NCI-H2227 treated with DMSO at 0.1 percent for 48 hours (cell line): ENCODE measurements at places on chromosomes 6 and 20.

GRCh38 chr6:46583081-46583480 is 69.5 kb downstream of the CYP39A1 start:
- DNase-seq: no peak

DNA sequence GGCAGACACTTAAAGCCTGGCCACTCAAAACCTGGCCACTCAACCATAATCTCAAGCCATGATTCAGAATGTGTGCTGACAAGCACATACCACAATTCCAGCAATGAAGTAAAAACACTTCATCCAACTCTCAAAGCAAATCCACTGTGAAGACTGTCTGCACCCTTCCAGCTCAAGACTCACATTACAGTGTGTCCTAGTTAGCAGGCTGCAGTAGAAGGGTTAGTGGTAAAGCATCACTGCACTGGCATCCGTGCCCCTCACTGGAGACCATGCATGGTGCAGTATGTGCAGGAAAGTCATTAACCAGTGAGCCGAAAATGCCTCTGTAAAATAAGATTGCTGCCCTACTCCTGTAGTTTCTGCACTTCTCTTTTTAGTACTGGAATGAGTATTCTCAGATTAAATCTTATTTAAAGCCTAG is 43.4 kb downstream of the SLC23A2 start:
- DNase-seq: no peak

DNA sequence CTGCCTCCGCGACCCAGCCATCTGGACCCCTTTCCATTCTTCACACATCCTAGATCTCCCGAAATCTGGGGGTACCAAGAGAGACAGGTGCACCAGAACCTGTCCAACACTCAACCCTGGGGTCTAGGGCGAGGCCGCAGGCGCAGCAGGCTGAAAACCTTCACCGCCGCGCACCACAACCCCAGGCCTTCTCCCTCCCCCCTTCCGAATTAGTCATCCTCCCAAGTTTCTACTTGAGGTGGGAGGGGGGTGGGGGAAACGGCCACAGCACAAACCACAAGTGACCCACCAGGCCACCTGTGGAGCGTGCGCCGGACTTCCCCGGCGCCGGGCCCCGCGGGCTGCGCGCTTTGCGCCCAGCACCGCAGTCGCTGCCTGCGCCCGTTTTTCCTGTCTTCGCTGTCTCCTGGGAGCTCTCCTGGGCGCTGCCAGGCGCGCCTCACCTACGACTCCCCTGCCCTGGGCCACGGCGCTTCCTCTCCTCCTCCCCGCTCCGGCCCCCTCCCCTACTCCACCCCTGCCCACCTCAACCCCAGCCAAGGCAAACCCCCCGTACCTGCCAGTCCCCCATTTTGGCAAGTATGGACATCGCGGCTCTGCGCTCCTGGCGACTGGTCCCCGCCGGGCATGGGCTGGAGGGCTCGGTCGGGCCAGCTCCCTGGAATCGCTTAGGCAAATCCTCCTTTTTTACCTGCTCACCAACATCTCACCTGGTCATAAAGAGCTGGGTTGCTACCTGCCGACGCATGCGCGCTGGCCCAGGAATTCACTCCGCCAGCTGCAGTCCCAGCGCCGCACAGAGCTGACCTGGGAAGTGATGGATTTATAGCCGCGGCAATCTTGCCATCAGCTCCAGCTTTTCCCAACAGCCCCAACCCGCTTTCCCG is 4.2 kb upstream of the TFAP2A start:
- no peak for DNase-seq

DNA sequence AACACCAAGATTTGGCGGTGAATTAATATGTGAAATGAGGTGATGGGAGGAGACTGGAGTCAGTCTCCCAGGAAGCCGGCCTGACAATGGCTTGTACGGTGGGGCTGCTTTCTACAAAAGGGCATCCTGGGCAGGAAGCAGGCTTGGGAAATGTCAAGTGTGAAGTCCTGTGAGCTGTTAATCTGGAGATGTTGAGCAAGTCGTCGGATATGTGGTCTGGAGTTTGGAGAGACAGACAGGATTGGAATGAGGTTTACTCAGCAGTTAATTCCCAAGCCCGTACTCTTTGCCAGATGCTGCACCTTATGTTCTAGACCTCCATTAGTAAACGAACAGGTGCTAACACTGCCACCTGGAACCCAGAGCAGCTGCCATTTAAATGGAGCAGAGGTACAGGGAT is 107.7 kb upstream of the FOXC1 start:
- no peak for DNase-seq

- DNase-seq: no peak
These were observed 12.0 kb downstream of the MDN1 start for GRCh38 chr6:89807581-89807980.

DNA sequence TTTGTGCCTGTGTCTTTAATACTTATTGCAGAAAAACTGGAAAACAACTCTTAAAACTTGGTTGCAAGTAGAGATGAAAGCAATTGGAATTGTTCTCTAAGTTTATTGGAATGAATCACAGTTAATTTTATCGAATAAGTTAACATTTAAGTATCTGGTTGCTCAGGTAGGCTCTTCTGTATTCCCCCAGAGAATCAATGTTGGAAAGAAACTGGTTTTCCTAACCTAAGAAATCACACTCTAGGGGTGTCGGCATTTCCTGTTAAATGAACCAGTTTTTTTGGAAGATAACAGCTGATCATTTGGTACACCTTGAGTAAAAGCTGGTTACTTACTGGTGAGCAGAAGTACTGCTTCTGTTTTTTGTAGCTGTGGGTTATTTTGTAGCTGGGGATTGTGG is 5.2 kb downstream of the TFAP2C start:
- no peak for DNase-seq

- no peak for DNase-seq
These were observed 26.4 kb upstream of the PHACTR3 start for GRCh38 chr20:59577809-59578435.

DNA sequence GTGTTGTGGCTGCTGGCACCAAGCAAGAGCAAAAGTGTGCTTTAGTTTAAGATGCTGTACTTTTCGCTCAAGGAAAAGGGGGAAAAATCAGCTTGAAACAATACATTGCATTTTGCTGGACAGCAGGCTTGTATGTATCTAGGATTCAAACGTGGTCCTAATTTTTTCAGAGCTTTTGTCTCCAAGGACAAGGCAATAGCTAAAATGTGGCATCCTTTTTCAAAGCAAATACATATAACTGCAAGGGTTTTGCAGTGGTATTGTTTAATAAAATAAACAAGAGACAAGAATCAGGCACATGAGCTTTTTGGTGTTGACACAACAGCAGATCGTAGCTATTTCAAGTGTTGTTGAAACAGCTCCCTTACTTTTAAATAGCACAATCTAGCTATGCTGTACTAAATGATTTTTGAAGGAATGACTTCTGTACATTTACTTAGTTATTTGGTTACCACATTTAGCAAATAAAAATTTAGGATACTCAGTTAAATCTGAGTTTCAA is 137.0 kb upstream of the HEY2 start:
- DNase-seq: no peak

- DNase-seq: no peak
These were observed 6.3 kb upstream of the HINT3 start for GRCh38 chr6:125950293-125950692.

GRCh38 chr6:99901596-99902384 is 92.2 kb downstream of the MCHR2 start:
- no peak for DNase-seq

- DNase-seq: no peak
These were observed 2.2 kb downstream of the TFAP2B start for GRCh38 chr6:50820869-50821264.

DNA sequence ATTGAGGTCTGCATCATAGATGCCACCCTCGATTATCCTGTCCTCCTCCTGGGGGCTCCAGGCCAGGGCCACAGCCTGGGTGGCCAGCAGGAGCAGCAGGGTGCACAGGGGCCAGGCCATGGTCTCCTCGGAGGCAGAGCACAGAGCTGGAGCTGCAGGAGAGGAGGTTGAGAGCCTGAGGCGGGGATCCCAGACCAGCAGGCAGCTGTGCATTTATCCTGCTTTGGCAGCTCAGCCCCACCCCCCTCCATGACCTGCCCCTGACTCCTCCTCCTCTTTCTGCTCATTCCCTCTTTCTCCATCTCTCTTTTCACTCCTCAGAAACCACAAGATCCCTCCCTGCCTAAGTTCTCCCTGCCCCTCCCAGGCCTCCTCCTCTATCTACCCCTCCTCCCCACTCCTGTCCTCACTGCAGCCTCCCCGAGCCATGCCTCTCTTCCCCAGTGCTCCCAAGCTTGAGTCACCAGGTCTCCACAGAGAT is at the start of gene CST2:
CST2 (minus strand) TSS at position 189 of the 481 bp plus-strand sequence; CDS start at position 120, 69 bp downstream.
- no peak for DNase-seq

GRCh38 chr20:15799871-15800270 is 773.4 kb downstream of the KIF16B start:
- DNase-seq: no peak

DNA sequence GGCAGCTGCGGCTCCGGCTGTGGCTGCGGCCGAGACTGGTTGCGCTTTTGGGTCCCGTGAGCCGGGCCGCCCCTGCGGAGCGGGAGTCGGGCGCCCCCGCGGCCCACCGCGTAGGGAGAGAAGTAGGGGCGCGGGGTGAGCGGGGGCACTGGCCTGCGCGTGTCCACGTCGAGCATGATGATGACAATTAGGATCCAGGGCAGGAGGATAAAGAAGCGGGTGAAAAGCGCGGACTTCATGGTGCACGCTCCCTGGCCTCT is 739 bp downstream of the B3GAT2 start:
- no peak for DNase-seq

DNA sequence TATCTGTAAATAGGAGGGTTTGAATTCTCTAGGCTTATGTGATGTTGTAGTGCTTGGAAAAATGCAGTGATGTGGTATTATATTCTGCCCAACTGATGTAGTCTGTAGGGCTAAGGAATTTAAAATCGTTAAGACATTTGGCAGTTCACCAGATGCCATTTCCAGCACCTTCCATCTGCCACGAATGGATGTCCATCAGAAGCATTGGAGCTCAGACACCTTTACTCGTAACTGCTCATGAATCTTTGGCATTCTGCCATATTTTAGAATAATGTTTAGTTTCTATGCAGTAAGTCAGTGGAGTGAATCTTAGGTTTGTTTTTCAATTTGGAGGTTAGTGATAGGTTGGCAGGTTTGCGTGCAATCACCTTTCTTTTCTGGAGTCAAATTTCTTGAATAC is 2.4 kb upstream of the SYTL3 start:
- DNase-seq: no peak

GRCh38 chr6:38508286-38508685 is 131.4 kb downstream of the BTBD9 start:
- DNase-seq: no peak

DNA sequence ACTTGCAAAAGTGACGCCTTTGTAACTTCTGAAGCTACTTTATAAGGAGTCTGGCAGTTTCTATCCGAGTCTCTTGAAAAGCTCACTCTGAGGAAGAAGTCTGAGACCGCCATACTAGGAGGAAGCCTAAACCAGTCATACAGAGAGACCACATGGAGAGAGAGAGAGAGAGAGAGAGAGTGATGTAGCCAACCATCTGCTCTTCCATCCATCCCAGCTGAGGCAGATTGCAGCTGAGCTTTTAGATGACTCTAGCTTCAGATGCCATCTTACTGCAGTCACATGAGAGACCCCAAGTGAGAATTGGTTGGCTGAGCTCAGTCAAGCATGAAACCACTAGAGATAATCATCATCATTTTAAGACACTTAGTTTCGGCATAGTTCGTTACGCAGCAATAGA is 15.0 kb upstream of the DTNBP1 start:
- no peak for DNase-seq

DNA sequence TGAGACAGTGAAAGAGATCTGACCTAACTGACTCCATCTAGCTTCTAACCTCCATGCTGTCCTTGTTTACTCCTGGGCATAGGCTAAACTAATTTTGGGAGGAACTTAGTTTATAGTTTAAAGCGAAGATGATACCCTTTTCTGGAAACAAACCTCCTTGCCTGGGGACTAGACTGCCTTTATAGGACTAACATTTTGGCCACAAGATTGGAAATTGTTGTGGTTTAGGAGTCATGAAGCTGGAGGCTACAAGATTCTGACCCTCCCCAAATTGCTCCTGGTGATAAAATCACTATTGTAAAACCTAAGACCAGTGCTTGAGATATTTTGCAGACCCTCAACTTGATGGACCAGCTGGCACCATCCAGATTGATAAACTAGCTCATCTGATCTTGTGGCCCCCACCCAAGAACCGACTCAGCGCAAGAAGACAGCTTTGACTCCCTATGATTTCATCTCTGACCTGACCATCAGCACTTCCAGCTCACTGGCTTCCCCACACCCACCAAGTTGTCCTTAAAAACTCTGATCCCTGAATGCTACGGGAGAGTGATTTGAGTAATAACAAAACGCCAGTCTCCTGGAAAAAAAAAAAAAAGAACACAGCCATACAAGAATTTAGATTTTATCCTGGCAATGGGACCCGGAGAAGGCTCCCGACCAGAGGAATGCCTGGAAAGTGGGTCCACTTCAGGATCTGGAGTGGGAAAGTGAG is 63.0 kb downstream of the ABHD12 start:
- no peak for DNase-seq

DNA sequence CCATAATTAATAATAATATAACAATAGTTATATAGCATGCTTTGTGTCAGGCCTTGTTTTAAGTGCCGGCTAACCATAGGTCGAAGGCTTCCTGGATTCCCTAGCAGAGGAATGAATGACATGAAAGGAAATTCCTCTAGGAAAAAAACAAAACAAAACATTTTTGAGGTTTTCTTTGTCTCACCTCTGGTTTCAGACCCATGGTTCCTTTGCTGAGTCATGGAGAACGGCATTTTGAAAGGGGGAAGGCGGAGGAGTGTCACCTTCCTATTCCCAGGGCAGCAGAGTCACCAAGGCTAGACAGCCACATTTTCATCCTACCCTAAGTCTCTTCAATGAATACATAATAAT is 25.3 kb upstream of the CCND3 start:
- DNase-seq: no peak

DNA sequence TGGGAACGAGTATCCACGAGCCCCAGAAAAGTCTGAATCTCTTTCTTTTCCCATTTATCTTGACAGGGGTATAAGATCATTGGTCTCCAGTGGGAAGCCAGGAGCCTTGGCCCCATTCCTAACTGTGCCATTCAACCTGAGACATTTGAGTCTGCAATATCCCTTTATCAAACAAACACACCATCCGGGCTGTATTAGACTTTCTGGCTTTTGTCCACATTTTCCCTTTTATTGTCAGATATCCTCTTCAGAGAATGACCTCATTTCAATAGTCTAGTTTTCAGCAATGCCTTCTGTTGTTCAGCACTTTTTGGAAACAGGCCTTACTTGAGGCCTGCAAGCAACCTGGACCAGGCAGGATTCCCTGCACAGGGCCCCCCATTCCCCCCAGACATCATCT is 15.7 kb downstream of the BPIFA1 start:
- DNase-seq: no peak

DNA sequence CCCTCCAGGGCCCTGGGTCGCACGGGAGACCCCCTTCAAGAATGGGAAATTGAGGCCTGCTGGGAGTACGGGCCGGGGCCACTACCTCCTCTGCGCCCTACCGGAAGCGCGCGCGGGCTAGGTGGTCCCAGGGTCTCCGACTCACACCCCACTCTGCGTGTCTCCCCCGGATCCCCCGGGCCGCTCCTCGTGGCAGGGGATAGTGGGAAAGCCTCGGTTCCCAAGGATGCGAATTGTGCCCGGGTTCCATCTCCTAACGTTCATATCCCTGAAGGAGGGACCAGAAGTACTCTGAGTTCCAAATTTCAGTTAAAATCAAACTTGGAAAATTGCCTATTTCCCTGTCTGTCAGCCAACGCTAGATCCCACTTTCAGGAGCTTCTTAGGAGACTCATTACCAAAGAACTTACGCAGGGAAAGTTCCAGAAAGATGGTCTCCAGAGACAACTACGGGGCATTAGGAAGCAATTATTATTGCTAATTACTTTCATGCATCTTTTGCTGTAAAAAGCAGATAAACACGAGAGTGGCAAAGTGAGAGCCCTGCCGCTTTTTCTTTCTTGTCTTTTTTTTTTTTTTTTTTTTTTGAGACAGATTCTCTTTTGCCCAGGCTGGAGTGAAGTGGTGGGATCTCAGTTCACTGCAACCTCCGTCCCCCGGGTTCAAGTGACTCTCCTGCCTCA is 858 bp downstream of the FAM83D start:
- DNase-seq: no peak
